ENCODE measurements at places on chromosomes 1 and 21. TPM values are rescaled to one million over a fixed set of nuclear protein-coding genes. Genes with fewer than 3 reads are reported as not detected.

Gene CFAP45
- total RNA-seq, result 2.1 TPM

Gene SAMSN1
- total RNA-seq, result 48.4 TPM

Gene MIXL1
- not detected for total RNA-seq

Gene MAGI3
- total RNA-seq, result 7.4 TPM

Gene HSPA6
- 0.53 TPM for total RNA-seq

Gene C8B
- not detected for total RNA-seq

Gene UBE2U
- total RNA-seq, result not detected

Gene GJA9
- not detected for total RNA-seq

Gene IFI44
- 56.1 TPM for total RNA-seq

Gene TMEM240
- not detected for total RNA-seq

Gene SHISA4
- total RNA-seq, result 0.27 TPM
